ENCODE measurements at places on chromosomes 11 and 22.

DNA sequence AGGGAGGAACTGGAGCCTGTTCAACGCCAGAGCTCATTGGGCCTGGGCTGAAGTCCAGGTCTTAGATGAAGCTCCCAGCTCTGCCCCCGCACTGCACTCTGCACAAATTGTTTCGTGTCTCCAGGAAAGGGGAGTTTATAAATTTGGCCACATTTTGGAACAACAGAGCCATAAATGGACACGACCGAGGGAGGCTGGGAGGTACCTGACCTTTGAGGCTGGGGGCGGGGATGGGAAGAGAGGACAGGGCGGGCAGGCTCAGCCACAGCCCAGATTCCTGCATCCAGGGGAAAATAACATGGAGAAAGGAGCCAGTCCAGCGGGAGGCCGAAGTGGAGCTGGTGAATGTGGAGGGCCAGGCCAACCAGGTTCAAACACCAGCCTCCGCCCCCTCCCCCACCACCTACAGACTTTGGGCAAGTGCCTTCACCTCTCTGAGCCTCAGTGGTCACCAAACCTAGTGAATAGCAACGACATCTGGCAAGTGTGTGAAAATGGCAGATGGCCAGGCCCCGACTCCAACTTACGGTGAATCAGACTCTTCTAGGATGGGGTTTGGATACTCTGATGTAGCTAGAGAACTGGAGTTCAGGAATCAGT lies 36.8 kb upstream of the SMTN start:
- DNase-seq: no peak

DNA sequence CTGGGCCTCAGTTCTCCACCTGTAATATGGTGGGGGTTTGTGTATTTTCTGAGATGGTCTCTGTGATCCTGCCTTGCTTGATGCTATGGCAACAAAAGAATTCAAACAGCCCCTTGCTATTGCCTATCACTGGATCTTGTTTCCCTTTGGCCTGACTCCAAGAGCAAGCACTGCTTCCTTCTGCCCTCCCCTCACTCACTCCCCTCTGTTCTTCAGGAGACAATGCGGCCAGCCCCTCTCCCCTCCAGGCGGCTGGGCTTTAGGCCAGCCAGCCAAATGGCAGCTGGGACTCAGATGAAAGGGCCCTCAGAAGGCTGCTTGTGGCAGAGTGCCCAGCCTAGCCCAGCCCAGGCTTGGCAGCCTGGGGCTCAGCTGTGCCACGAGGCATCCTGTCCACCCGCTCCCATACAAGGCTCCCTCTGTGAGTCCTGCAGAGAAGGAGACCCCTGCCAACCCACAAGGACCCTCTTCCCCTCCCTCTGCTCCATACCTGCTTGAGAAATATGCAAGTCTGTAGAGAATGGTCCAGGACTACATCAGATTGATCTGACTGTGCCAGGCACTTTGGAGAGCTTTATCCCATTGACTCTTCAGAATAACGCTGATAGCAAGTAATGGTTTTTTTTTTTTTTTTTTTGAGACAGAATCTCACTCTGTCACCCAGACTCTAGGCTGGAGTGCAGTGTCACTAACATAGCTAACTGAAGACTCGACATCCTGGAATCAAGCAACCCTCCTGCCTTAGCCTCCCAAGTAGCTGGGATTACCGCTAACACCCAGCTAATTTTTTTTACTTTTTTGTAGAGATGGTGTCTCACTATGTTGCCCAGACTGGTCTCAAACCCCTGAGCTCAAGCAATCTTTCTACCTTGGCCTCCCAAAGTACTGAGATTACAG lies 7.6 kb upstream of the KCTD14 start:
- peak; percentile 95 for DNase-seq

- no peak for DNase-seq
These were observed 10.9 kb downstream of the ELFN2 start for GRCh38 chr22:37416389-37416788.

DNA sequence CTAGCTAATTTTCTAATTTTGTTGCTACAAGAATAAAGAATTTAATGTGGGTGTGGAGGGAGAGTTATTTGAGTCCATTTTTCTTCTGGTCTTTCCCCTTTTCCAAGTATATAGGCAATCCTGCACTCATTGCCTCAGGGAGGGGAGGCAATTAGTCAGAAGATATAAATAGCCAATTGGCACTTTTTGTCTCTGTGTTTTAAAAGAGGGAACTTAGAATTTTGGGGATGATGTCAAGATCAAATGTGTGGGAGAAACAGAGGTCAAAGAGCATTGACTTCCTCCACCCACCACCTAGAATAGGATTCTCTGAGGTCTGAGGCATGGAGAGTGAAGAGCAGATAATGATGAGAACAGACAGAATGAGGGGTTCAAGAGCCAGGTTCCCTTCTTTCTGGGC lies 120.3 kb upstream of the ZC3H12C start:
- no peak for DNase-seq

GRCh38 chr11:134079317-134079716 lies 10.4 kb downstream of the JAM3 start:
- DNase-seq: no peak

GRCh38 chr22:43078522-43078921 lies 10.7 kb downstream of the TTLL1 start:
- no peak for DNase-seq

- no peak for DNase-seq
These were observed 5.0 kb downstream of the SHANK3 start for GRCh38 chr22:50677493-50678217.

- no peak for DNase-seq
These were observed 392.9 kb downstream of the TBC1D22A start for GRCh38 chr22:47155131-47155885.

GRCh38 chr22:28939932-28940331 lies 56.6 kb downstream of the ZNRF3 start:
- DNase-seq: no peak

DNA sequence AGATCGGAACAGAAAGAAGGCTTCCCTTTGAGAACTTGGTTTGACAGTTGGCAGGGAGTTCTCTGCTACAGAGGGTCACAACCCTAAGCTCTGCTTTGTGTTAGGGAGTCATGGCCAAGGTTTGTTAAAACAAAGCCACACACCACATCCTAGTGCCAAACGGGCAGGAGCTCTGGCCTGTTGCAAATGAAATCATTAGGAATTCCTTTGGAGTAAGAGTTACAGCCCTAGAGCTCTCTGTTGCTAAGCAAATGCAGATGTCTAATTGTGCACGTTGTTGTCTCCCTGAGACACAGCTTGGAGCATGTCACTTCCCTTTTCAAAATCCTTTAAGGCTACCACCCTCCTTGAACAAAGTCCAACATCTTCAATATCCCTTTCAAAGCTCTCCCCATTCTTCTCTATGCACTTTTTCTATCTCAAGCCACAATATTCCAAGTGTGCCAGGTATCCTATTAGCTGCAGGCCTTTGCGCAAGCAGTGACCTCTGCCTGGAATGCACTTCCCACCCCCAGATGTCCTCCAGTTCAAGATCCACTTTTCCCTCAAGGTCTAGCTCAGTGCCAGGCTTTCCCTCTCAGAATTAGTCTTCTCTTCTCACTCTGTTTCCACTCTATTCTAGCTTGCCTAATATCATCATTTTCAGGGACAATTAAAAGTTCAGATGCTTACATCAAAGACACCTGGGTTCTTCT lies 253.7 kb upstream of the POU2AF2 start:
- DNase-seq: no peak

DNA sequence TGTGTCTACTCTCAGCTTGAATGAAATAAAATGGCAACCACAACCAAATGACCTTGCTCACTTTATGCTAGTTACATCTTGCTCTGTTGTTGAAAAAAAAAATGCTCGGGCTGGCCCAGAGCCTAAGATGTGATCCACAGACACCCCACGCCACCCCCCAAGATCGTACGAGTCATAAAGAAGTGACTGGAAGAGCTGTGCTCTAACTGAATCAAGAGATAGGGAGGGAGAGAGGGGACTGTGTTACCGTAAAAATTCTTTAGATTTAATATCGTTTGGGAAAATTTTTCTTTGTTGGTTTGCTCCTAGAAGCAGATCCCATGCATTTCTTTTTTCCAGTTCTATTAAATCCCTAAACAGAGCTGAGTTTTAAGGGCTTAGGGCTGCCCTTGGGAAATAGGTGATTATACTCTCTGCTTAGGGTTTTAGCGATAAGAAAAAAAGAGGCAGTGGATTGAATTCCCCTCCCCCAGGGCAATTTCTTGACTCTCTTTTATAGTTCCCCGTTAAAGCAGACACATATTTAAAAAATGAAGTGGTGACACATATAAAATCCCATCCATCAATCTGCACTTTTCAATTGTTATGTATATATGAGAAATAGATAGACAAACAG lies 14.5 kb downstream of the MAML2 start:
- DNase-seq: no peak

DNA sequence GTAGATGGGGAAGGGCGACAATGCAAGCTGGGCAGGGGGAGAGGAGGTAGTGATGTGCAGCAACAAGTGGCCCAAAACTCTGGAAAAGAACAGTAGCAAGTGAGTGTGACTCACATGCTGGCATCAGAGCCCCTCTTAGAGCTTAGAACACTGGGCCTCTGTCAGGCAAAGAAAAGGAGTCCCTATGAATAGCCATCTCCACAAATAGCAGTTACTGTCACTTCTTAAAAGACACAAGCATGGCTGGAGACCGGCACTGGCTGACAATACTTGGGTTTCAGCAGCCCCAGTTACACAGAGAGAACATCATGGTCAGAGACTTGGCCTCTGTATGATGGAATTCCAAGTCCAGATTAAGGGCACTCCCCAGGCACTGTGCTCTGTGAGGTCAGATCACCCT lies 58.2 kb downstream of the PRCP start:
- DNase-seq: peak; percentile 69

DNA sequence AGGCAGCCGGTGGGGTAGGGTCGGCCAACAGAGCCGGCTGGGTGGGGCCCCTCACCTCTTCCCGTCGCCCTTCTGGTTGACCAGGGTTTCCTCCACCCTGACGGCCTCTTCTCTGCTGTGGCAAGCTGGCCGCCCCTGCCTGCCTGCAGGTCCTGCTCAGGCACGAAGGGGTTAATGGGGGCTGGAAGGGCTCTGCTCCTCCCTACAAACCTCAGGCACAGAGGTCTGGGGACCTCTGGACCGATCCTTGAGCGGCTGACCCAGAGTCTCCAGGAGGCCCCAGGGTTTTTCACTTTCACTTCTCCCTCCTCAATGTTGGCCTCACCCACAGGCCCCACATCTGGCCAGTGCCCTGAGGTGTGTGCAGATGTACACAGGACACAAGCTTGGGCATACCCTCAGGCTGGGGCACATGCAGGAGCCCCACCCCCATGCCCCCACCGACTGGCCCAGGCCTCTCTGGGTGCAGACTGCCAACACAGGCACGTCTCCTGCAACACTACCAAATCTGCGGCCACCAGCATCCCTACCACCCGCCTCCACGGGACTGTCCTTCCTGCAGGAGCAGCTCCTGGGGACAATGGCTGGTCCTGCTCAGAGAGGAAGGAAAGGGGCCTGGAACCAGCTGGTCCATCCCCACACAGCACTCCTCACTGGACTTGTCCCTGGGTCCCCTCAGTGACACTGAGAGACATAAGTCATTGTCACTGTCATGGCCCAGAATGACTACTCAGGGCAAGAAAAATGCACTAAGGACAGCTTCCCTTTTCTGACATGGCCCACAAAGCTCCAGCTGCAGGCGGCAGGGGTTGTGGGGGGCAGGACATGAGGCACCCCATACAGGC lies 3.2 kb upstream of the TBX1 start:
- no peak for DNase-seq
